ENCODE measurements at places on chromosomes 3 and 15. TPM values are rescaled to one million over a fixed set of nuclear protein-coding genes. Genes with fewer than 3 reads are reported as not detected.

DNA sequence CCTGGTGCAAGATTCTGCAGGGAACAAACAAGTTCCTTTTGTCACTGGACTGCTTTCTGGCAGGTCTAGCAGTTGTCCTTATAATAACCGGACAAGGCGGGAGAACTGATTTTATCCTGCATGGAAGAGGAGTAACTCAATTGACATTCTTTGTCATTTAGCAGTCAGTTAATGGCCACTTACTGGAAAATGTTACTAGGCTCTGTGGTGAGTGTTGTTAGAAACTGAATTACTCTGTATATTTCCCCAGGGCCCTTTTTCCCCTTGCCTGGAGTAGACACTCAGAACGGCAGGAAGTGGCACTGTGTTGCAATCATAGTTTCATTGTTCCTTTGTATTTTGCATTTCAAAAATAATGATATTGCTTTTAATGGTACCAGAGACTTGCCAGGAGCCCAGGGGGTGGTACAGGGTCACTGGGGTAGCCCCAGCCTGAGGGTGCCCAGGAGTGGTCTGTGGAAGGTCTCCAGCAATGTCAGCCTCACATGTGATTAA lies 318.6 kb upstream of the LRRFIP2 start:
- DNase-seq = no peak

DNA sequence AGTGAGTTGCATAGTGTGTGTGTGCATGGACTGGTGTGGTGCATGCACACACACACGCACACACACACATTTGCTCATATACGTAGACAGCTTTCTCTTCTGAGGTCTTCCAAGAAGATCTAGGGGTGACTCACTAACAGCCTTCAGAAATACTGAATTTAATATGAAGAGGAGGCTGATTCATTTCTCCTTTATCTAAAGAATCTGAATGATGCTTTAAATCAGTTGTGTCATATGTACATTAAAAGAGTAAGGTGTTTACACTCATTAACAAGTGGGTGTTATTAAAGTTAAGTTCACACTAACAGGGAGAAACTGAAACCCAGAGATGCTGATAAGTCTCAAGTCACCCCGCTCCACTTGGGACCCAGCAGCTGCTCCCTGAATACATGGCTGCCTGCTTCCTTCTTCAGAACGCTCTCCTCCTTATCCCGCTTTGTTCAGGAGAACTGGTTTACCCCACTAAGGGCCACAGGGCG lies 22.0 kb downstream of the TMPRSS7 start:
- no peak for DNase-seq

GRCh38 chr3:125051715-125052581 lies 3.8 kb downstream of the HEG1 start:
- DNase-seq = peak; percentile 89

DNA sequence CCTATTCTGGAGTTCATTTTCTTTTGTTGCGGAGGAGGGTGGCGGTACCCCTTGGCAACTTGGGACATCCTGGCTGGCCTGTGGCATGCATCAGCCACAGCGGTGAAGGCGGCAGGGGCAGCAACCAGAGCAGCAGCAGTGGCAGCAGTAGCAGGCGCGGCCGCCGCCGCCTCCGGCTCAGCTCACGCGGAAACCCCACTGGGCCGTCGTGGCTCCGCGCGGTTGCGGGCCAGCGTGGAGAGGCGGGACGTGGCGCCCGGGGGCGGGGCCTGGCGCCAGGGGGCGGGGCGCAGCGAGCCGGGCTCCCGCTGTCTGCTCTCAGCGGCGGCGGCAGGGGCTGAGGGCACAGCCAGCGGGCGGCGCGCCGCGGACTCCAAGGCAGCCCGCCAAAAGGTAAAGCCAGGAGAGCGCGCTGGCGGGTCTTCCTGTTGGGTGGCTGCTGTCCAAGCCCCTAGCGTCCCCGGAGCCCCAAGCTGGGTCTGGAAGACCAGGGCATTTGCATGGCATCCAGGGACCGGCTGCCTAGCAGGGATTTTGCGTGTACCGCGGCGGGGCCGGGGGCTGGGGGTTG lies 334.4 kb upstream of the THRB start:
- peak; percentile 77 for DNase-seq

CCDC13 gene
- total RNA-seq = 2.7 TPM
